ENCODE measurements at places on chromosomes 16 and 17.

DNA sequence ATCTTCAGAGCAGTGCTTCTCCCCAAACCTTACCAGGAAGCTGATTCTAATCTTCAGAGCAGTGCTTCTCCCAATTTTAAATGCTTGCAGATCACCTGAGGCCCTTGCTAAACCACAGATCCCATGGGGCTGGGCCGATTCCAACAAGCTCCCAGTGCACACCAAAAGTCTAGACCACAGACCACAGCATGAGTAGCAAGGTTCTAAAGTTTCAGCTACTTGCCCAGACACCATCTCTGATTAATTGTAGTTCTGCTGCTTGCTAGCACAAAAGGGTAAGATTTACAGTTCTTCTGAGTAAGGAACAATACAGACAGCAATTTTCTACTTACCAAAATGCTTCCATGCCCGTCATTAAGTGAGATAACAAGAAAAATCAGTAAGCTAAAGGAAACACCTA lies 12.2 kb downstream of the CLEC3A start:
- DNase-seq: no peak

DNA sequence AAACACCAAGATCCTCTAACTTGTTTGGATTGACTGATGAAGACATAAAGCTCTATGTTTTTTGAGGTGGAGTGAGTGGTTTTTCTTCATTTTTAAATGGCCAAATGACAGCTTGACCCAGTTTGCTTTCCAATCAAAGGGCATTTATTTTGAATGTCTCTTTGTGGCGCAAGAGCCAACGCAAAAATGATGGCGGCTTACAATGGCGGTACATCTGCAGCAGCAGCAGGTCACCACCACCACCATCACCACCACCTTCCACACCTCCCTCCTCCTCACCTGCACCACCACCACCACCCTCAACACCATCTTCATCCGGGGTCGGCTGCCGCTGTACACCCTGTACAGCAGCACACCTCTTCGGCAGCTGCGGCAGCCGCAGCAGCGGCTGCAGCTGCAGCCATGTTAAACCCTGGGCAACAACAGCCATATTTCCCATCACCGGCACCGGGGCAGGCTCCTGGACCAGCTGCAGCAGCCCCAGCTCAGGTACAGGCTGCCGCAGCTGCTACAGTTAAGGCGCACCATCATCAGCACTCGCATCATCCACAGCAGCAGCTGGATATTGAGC lies 329 bp downstream of the NLK start:
- DNase-seq: no peak

DNA sequence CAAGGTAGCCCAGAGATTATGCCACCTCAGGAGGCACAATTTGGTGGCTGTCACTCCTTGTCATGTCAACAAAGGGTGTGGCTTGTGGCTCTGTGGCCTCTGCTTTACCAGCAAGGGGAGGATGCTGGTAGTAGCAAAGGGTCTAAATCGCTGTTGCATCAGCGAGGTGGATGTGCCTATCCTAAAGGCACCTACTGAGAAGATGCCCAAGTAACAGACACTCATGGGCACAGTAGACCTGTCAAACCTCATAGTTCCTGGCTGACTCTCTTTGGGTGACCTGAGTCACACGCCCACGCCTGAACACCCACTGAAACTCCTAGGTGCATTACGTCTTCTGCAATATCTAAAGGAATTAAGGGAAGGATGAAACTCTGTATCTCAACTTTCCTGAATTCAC lies 139.5 kb downstream of the PRKCB start:
- no peak for DNase-seq

GRCh38 chr17:43556292-43556691 lies 10.2 kb upstream of the ETV4 start:
- no peak for DNase-seq

DNA sequence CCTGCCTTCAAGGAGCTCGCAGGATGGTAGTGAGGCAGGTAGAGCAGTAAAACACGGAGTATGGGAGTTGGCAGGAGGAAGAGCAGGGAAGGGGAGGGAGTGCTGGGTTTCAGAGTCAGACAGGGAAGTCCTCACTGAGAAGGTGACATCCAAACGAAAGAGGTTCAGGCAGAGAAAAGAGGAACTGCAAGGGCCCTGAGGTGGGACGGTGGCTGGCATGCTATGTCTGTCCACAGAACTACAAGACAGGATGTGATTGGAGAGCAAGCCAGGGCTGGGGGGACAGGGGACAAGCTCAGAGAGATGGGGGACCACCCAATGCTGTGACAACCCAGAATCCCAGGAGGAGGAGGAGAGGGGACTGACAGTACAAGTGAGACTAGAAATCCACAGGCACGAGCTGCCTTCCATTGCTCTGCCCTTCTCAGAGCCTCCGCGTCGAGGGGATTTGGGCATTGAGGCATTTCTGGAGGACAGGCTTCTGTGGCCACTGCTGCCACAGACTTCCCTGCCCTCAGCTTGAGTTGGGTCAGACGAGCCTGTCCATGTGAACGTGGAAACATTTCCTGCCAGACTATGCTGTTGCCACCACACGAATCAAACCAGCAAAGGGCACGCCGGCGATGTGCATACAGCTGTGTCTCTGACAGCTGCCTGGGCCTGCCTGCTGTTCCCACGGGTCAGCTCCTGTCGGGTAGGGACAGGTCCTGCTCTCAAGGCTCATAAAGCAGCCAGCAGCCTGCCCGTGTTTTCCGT lies 100.1 kb downstream of the RAB11FIP4 start:
- peak; percentile 36 for DNase-seq

- no peak for DNase-seq
These were observed 4.7 kb downstream of the C1QTNF1 start for GRCh38 chr17:79028496-79029326.

GRCh38 chr17:67105213-67105612 lies 60.9 kb downstream of the CACNG1 start:
- DNase-seq: no peak

GRCh38 chr16:69089091-69089910 lies 16.2 kb upstream of the HAS3 start:
- DNase-seq: no peak

GRCh38 chr17:70095455-70095854 lies 20.4 kb downstream of the KCNJ16 start:
- no peak for DNase-seq

GRCh38 chr16:64872101-64872500 lies 249.8 kb downstream of the CDH11 start:
- no peak for DNase-seq

DNA sequence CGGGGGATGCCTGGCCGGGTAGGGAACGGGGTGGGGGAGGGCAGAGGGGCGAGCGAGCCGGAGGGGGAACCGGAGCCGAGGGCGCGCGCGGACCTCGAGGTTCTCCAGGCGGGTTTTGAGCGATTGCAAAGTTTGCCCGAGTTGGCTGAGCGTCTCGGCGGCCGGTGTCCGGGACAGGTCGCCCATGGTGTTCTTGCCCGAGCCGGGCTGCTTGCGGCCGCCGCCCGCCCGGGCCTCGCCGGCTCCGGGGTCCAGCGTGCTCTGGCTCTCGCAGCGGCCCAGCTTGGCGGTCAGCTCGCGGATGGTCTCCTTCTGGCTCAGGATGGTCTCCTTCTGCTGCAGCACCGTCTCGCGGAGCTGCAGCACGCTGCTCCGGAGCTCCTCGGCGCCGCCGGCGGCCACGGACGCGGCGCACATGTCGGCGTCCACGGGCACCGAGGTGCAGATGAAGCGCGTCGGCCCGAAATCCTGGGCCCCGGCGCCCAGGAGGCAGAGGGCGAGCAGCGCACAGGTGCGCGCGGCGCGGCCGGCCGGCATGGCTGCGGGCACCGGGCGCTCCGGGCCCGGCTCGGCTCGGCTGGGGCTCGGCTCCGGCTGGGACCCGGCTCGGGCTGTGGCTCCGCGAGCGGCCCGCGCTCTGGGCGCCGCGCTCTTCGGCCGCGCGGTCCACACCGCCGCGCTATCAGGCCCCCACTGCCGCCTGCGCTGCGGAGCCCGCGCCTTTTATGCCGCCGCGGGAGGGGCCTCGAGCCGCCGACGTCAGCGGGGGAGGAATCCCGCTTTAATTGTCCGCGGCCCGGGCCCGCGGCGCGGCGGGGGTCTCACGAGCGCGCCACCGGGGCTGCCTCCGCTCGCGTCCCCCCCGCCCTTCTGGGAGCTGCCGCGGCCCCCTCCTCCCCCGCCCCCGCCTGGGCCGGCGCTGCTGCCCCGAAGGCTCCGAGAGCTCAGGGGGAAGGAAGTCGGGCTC lies at the start of gene NPTX1:
Gene NPTX1 (minus strand): TSS at position 698 of the 967 bp plus-strand sequence. CDS start 161 bp downstream, at position 537.
- DNase-seq: peak; percentile 53

DNA sequence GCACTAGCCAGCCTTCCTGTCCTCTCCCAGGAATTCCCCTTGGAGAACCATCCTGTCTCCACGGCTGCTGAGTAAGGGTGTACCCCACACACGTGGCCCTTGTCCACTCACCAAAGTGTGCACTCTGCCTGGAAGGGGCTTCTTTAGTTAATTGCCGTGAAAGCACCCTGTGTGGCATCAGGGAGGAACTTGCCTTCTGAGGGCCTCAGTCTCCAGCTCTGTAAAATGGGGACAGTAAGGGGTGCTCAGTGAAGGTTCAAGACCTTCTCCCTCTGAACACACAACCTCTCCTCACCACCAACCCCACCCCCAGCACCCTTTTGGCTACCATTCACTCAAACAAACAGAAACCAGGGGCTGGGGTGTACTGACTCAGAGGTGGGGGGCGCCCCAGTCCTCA lies 59.1 kb upstream of the LHX1 start:
- DNase-seq: no peak

- DNase-seq: no peak
These were observed 29.2 kb downstream of the SNX20 start for GRCh38 chr16:50651835-50652438.

DNA sequence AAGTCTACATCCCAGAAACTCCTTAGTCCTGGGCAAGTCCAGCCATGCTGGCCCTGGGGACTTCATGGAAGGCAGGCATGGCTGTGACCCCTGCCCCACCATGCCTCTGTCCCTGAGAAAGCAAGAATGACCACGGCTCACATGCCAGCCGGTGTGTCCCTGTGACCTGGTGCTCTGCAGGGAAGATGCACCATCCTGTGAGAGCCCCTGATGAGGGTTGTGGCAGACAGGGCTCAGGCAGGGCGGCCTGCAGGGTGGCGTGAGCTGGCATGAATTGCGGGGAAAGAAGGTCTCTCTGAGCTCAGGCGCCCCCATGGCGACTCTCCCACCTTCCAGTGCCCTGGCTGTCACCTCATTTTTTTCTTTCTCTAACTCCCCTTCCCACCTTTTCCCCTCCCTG lies 260.3 kb downstream of the RBFOX3 start:
- no peak for DNase-seq

All from natural killer cell (primary cell).